ENCODE measurements at places on chromosomes 2 and 18.

GRCh38 chr18:23210526-23210925 lies 75.2 kb downstream of the CABLES1 start:
- no peak for DNase-seq

DNA sequence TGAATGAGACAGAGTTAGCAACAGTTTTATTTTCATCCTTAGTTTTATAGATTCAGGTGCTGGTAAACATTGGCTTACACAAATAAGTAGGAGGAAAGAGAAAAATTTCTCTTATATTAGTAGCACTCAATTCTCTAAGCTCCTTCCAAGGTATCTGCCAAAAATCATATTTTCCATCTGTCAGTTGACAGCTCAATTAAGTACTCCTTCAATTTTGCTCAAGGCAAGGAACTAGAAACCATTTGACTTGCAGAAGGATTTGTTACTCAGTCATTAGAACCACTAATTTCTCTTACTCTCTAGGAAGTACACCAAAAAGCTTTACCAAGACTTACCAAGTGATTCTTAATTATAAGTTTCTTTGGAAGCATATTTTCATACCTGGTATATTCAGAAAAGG lies 101.4 kb upstream of the ATP8B1 start:
- DNase-seq = no peak

- no peak for DNase-seq
Measured at GRCh38 chr2:225814554-225814953, 415.0 kb downstream of the NYAP2 start.

DNA sequence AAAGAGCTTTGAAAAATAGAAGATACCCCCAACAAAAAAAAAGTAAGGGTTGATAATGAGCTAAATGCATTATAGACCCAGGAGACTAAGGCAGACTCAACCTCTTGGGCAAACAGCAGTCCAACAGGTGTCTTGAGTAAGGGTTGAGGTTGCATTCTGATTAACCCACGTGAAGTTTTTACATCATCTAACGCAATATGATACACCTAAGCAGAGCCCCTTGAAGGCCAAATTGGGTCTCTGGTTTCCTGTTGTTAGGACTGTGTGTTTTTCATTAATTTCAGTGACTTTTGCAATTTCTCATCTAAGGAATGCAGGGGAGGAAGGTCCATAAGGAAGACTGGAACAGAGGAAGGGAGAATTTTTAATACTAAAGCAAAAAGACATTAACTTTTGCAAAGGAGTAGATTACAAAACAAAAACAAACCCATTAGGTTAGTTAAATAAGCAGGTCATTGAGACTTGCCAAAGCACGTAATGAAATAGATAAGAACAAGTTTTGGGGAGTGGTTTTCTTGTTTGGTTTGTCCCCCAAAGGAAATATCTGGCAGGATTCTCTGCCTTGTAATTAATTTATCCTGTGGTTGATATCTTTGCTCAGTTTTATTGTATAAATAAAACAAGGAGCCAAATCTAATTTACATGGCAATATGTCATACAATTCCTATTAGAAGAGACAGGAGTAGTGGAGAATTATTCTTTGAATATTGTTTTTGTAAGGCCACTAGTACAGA lies 244.3 kb downstream of the ETAA1 start:
- no peak for DNase-seq

DNA sequence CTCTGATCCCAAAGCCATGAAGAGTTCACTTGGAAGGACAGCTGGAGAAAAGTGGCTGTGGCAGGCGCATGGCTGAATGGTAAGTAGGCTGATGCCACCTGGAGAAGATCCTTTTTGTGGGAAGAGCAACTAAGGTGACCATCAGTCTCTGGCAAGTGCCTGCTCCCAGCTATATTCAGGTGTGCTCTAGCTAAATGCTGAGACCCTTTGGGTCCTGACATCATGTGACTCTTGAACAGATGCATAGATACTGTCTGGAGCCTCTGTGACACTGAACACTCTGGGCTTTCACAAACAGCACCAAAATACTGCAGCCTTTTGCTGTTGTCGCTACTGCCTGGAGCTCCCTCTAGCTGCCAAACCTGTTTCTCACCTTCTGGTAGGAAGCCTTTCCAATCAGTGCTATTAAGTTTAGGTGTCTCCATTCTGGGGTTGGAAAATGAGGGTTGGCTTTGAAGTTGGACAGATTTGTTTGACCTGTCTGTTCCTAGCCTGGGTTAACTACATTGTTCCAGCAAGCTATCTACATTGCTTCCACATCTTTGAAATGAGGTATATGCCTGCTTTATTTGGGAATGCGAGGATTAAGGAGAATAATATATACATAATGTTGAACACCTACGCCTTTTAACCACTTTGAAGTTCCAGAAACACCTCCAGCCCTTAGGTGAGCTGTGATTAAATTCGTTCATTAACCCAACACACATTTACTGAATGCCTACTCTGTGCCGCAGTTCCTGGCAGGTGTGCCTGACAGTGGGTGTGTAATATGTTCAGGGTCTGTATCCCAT lies 3.1 kb downstream of the EGR4 start:
- peak; percentile 18 for DNase-seq

- no peak for DNase-seq
Measured at GRCh38 chr2:42457011-42457410, 36.8 kb downstream of the KCNG3 start.

DNA sequence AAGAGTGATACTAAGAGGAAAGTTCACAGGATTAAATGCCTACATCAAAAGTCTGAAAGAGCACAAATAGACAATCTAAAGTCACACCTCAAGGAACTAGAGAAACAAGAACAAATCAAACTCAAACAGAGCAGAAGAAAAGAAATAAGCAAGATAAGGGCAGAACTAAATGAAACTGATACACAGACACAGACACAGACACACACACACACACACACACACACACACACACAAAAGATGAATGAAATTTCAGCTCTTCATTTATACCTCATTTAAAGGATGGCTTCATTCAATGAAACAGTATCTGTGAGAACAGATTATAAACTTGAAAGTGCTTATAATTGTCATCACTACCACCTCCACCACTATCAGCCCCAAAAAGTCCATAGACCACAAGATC lies 428.9 kb downstream of the MBD2 start:
- DNase-seq = no peak

- DNase-seq = no peak
Measured at GRCh38 chr18:10743766-10744165, 217.9 kb downstream of the NAPG start.

DNA sequence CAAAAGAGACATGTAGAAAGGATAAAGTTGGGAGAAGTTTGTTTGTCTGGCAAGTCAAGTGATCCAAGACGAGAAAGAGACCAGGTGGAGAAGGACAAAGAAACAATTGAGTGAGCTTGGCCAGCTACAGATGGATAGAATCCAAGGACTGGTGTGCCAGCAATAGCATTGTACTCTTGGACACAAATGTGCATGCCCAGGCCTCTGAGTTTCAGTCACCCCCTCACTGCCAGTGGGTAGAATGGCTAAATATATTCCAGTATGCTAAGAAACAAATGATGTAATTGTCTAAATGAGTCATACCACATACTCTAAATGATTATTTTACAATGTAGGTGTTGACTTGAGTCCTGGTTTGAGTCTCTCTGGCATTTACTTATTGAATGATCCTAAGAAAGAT lies 881.3 kb downstream of the LRRTM4 start:
- DNase-seq = no peak

GRCh38 chr2:42199626-42200025 lies 30.5 kb downstream of the EML4 start:
- DNase-seq = no peak

GRCh38 chr2:26883956-26884355 lies 36.0 kb downstream of the DPYSL5 start:
- DNase-seq = no peak

GRCh38 chr2:30367232-30368070 lies 79.6 kb upstream of the LCLAT1 start:
- peak; percentile 74 for DNase-seq

GRCh38 chr2:100237770-100238169 lies 84.5 kb downstream of the LONRF2 start:
- DNase-seq = no peak

GRCh38 chr2:46816846-46817726 lies 98.5 kb downstream of the MCFD2 start:
- no peak for DNase-seq

DNA sequence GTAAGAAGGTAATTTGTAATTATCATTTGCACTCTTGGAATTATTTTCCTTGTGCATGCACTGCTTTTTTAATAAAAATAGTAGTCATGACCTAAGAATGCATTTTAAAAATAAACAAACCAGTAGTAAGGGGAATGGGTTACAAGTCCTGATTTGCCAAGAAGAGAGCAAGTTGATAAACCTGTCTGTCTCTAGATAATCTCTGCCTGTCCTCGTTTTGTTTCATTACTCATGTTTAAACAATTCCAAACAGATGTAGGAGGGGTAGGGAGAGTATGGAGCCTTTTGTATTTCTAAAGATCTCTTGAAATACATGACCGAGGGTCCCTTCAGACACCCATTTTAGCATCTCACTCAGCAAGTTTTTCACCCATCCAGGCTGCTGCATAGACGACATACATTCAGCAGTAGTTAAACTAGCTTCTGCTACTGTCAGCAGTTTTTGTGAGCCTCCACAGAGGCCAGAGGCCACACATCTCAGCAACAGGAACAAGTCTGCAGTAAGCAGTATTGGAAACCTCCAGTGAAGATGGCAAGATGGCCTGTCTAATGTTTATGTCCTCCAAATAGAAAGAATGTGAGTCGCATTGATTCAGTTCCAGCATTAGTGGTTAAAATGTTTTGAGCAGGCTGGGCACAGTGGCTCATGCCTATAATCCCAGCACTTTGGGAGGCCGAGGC lies 2.3 kb upstream of the EXOC6B start:
- DNase-seq = peak; percentile 65

DNA sequence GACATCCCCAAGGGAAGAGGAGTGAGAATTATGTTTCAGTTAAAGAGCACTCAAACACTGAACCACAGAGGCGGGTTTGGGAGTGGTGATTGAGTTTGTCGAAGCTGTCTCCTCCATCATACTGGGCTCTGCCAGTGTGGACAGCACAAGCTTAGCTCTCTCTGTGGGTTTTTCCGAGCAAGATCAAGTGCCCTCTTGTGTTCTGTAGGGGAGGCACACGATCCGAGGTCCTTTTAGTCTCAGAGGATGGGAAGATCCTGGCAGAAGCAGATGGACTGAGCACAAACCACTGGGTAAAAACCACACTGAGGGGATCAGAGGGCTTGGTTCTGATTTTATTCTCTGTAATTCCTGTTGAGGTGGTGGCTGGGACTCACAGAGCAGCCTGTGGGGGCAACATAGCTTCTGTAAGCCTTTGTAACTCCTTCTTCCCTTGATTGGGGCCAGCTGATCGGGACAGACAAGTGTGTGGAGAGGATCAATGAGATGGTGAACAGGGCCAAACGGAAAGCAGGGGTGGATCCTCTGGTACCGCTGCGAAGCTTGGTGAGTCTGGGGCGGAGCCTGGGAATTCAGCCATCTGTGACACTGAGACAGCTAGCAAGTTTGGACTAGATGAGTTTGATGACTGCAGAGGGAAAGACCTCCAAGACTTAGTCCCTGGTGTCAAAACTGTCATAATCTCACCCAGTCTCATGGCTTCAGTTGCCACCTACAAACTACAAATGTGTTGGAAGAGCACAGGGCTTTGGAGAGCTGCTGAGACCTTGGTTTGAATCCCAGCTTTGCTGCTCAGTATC lies 2.0 kb downstream of the NAGK start:
- peak; percentile 34 for DNase-seq

DNA sequence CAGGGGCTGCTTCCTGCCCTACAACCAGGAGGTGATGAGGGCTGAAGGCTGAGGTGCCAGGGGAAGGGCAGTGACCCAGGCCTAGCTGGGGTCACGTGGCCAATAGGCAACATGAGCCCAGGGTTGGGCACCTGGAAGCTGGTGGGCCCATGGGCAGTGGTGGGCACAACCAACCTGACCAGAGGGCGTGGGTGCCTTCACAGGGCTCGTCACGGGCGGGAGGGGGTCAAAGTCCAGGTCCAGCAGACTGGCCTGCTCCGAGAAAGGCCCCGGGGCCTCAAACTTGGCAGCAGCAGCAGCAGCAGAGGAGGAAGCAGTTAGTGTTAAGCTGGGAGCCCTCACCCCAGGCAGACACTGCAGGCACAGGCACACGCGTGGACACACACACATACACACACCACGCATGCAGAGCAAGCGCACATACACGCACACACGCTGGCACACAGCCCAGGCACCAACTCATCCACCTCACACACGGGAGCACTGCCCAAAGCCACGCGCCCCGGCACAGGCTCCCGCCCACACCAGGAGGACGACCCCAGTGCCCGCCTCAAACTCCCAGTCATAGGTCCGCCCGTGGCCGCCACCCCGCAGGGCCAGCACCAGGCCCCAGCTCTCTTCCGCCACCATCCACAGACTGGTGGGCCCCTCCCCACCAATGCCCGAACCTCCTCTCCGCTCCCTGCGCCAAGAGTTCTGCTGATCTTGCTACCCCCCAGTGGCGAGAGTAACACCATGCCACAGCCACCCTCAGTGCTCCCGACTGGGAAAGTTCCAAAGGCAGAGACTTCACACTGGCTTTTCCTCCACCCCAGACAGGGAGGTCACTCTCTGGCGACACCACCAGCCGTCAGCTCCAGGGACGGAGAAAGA lies 53.0 kb downstream of the BIN1 start:
- DNase-seq = no peak

DNA sequence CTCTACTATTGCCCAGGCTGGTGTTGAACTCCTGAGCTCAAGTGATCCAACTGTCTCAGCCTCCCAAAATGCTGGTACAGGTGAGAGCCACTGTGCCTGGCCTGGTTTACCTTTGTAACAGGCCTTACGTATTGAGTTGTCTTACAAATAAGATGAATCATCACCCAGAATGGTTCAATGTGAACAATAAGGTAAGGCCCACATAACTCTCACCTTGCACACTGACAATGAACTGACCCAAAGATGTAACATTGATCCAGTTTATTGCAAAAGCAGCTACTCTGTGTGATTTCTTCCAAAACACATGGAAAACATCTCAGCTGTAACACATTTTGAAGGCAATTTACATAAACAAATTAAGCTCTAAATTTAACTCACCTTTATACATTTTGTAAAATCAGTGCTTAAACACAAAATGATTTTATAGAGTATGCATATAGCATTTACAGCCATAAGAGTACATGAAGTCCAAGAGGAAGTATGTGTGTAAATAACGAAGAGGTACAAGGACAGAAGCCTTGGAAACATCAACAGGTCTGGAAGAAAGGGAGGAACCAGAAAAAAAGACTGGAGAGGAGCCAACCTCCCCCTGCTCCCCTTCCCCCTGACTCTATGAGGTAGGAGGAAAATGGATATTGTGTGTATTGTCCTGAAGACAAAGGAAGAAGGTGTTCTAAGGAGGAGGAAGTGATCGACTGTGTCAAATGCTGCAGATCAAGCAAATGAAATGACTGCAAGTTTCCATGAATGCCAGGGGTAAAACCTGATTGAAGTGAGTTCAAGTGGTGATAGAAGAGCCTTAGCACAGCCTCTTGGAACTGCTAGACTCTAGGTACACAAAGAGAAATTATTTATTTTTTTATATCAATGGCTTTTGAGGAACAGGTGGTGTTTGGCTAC lies 5.6 kb upstream of the WDFY1 start:
- no peak for DNase-seq

- DNase-seq = no peak
Measured at GRCh38 chr2:67515538-67515937, 118.4 kb downstream of the ETAA1 start.

- peak; percentile 13 for DNase-seq
Measured at GRCh38 chr2:135245071-135245470, 193.0 kb downstream of the RAB3GAP1 start.

- no peak for DNase-seq
Measured at GRCh38 chr2:144162652-144163051, 357.3 kb downstream of the ZEB2 start.

All from HFFc6 (cell line).